K562 (cell line): ENCODE measurements at places on chromosomes 16 and 17.

DNA sequence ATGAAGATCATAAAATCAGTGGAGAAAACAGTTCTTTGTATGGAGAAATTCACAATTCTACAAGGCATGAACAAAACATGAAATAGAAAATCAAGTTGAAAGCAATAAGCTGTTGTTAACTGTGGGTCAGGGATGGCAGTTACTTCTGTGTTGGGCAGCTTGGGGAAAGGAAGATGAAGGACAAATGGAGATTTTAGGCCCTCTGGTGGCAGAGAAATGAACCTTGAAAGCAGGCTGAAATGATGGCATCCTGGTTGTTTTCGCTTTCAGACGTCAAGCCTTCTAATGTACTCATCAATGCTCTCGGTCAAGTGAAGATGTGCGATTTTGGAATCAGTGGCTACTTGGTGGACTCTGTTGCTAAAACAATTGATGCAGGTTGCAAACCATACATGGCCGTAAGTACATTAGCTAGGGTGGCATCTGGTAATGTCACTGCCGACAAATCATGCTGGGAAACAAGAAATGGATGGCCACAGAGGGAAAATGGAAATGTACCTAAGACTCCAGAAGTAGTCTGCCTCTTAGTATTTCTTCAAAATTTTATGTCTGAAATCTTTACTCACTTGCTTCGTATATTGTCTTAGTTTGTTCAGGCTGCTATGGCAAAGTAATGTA is 108.9 kb downstream of the MAP2K6 start:
- DNase-seq: peak; percentile 24

DNA sequence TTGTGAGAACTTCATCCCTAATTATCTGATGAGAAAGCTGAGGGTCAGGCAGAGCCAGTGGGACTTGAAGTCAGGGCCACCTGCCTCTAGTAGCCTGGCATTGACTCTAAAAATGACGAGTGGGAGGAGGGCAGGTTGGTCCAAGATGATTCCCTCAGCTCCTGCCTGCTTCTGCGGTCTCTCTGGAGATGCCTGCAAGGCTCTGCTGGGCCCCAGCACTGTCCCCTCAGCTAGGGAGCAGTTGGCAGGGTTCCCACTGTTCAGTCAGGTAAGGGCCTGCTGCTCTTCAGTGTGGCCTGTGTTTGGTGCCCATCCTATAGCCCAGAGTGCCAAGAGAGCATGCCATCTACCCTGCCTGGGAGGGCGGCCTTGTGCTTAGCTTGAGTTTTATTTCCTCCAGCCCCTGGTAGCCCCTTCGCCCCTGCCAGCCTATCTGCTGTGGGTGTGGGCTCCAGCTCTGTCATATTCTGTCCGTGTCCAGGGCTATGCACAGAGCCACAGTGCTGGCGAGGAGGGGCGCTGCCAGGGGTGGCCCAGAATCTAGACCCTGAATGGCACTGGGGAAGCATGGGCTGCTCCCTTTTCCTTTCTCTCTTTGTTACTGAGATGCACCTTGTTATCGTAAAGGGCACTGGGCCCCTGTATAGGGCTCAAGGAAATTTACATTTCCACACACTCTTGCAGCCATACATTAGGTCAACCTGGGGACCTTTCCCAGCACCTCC is 68.5 kb downstream of the CYLD start:
- DNase-seq: no peak

GRCh38 chr16:56682703-56683397 is 580 bp downstream of the MT1X start:
- no peak for DNase-seq

DNA sequence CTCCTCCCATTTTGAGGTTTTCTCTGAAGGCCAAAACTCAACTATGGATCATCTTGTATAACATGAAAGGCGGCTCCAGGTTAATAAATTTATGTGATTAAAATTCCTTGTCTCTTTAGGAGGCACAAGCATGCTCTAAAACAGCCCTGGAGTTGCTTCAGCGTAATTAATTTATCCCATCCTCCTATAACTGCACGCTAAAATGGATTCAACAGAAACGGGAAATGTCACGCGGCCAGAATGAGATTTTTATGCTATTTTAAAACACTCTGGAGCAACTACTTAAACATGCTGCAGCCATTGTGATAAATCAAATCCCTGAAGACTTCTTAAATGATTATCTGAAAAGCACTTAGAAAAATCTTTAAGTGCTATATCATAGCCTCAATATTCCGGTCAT is 106.6 kb downstream of the ADAMTS18 start:
- no peak for DNase-seq

- no peak for DNase-seq
These were observed 62.5 kb downstream of the SREBF1 start for GRCh38 chr17:17774009-17774881.

DNA sequence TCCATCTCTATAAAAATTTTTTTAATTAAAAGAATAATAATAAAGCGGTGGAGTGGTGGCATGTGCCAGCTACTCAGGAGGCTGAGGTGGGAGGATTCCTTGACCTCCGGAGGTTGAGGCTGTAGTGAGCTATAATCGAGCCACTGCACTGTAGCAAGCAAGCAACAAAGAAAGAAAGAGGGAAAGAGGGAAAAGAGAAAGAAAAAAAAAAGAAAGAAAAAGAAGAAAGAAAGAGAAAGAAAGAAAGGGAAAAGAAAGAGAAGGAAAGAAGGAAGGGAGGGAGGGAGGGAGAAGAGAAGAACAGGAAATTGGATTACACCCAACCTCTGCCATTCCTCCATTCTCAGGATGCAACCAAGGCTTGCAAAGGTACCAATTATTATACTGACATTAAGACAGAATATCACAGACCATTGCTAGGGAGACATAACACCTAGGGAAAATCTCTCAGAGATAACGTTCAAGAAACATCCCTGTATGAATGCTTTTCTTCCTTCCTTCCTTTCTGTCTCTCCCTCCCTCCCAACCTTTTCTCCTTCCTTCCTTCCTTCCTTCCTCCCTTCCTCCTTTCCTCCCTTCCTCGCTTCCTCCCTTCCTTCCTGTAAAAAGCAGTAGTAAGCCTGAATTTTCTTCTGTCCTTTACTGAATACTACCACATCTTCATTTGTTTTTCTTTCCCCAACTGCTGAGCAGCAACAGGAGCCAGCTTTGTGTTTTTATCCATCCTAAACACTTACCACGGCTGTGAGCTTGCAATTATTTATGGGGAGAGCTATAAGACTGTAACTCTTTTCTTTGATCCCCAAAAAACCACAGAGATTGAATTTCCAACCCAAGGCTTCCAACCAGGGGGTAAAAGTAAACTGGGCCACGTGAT is 1.8 kb upstream of the LITAF start:
- DNase-seq: no peak

DNA sequence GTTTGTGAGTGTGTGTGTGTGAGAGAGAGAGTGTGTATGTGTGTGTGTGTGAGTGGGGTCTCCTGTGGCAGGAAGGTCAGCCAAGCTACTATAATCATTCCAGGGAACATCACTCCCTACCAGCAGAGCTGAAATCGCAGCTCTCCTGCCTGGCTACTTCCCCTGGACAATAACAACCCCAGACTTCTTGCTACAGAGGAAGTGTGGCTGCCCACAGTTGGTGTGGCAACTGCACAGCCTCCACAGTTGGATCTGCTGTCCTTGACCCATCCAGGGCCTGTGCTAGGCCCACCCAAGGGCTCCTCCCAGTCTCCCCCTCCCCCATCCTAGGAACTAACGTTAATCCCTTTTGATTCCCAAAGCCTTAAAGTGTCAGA is 1.5 kb downstream of the SLC13A5 start:
- DNase-seq: no peak

- no peak for DNase-seq
These were observed 9.4 kb upstream of the ATP5MC1 start for GRCh38 chr17:48883171-48883570.

- DNase-seq: no peak
These were observed 10.8 kb downstream of the INPP5K start for GRCh38 chr17:1505586-1505985.

DNA sequence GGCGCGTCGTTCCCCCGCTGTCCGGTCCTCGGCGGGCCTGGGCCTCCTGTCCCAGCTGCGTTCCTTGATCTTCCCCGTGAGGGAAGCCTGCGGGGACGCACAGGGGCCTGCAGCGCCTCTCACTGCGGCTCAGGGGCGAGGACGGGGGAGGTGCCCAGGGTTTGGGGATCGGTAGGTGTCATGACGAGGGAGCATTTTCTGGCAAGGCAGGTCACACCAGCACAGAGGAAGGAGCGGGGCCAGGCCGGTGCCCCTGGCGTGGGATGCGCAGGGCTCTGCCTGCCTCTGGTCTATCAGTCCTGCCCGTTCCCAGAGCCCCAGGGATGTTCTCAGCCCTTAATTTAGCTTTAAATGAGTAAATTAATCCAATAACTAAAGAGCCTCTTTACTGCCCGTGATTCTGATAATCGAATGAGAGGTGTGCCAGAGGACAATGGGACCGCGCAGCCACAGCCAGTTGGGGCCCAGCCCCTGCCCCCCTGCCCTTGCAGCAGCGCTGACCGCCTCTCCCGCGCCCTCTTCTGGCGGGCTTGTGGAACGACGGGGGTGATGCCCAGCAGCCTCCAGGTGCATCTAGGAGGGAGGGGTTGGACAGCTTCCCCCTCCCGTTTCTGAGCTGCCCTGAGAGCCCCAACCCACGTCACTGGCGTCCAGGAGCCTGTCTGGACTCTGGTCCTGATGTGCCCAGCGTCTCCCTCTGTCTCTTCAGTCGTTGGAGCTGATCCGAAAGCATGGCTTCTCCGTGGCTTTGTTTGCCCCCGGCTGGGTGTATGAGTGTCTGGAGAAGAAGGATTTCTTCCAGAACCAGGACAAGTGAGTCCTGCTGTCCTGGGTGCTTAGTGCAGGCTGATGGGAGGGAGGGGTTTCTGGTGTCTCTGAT is 7.9 kb downstream of the ENGASE start:
- peak; percentile 66 for DNase-seq

- DNase-seq: no peak
These were observed 600.9 kb downstream of the CDH8 start for GRCh38 chr16:61435346-61435745.

DNA sequence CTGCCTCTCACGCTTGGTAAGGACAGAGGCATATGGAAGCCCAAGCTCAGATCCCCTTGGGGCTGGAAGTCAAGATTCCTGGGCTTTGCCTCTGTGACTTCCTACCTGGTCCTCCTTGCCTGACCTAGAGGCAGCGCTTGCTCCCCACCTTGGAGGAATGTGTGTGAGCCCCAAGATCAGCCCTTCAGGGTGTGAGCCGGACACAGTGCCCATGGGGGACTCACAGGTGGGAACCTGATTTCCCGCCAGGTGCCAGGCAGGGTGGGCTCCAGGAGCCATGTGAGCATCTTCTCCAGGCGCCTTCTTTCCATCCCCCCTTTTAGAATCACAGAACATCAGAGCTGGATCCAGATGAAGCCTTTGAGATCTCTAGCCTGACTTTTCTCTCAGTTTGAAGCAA is 10.2 kb downstream of the CD300LG start:
- no peak for DNase-seq

GRCh38 chr17:19010729-19011505 is 6.4 kb upstream of the FAM83G start:
- no peak for DNase-seq

- no peak for DNase-seq
These were observed 193.6 kb downstream of the MAP2K6 start for GRCh38 chr17:69608141-69608540.

- DNase-seq: peak; percentile 45
These were observed 1.4 kb downstream of the NT5C start for GRCh38 chr17:75130059-75130631.

DNA sequence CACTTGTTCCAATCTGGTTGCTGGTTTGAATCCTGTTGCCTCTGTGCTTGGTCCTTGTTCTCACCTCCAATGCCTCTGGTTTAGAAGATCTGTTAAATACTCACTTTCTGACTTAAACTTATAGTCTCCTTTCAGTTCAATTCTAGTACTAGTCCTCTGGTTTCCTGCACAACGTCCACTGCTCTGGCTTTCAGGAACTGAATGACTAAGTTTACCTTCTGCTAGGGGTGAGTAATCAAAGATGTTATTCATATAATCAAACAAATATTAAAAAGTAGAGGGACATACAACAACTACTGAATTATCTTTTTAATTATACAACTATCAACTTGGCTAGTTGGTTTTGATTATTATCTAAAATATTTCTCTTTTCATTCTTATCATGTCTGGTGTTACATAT is 496.4 kb upstream of the TOM1L1 start:
- no peak for DNase-seq

DNA sequence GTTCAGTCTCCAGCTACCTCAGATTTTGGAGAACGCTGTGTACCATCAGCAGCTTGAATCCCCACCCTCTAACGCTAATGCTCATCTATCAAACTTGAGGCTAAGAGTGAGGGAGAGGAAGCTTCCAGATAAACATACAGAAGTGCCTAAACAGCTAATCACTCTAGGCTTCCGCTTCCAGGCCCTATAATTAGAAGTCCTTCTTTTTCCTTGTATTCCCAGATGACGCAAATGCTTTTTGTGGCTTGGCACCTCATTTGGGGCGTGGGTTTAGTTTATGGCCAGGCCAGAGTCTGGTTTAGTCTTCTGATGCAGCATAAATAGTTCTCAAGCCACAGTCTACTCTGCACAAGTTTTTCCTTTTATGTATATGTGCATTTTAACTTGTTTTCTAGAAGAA is 263.4 kb downstream of the BCAS3 start:
- peak; percentile 12 for DNase-seq

GRCh38 chr17:6269478-6269877 is 165.4 kb downstream of the AIPL1 start:
- DNase-seq: peak; percentile 20

DNA sequence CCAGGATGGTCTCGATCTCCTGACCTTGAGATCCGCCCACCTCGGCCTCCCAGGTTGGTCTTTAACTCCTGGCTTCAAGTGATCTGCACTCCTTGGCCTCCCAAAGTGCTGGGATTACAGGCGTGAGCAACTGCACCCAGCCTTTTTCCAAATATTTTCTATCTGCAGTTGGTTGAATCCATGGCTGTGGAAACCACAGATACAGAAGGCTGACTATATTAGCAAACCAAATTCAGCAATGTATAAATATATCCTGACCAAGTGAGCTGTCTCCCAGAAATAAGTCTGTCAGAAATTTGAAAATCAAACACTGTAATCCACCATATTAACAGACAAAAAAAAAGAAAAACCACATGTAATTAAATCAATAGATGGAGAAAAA is 9.6 kb downstream of the CFDP1 start:
- DNase-seq: no peak

DNA sequence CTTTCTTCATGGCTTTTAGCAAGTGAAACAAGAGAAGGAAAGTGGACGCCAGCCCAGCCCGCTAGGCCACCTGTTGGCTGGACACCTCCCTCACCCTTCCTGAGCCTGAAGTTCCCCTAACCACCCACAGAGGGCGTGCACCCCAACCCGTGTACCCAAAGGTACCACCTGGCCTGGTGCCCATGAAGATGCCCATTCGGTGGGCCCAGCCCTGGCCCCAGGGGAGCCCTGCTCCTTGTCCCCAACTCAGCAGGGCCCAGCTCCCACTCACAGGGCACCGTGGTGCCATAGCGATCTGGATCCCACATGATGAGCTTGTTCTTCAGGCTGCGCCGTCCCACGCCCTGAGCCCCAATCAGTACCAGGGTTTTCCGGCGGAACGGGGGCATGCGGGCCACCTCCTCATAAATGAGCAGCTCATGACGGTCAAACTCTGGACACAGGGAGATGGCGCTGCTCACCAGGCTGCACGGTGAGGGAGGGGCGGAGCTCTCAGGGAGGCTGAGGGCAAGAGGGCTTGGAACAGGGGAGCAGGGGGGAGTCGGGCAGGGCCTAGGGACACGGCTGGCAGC is 26.8 kb downstream of the MPP2 start:
- peak; percentile 75 for DNase-seq
